Activated CD8-positive, alpha-beta memory T cell treated with anti-CD3 and anti-CD28 coated beads for 4 hours (primary cell): ENCODE measurements at places on chromosomes 6 and 20.

DNA sequence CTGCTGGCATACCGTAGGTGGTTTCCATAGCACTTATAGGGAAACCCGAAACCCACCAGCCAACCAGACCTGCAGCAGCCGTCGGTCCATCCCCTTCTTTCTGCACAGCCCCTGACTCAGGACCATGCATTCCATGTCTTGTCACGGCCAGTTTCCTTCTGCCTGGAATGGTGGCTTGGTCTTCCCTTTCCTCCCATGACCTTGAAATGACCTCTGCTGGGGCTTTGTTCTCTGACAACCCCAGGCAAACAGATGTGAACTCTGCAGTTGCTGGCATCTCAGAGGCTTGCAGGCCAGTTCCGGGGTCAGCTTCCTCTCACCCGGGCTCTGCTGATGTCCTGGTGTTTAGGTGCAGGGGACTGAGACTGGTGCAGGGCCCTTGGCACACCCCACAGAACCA lies 250.8 kb downstream of the SMOC2 start:
- DNase-seq = no peak

DNA sequence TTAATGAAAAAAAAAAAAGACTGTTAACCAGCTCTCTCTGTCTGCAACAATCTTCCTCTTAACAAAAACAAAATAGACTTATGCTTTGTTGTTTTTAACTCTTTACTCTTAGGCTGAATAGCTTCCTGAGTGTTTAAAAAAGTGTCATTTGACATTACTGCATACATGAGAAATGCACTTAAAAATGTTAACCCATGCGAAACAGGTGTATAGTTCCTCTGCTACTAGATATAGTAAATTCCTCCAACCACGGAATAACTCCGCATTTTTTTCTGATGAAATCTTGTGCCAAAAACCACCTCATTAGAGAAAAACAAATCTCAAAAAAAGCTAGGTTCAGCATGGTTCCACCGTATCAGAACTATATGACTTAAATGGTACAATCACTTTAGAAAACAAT lies 426.0 kb downstream of the ADGRB3 start:
- no peak for DNase-seq

GRCh38 chr6:123681957-123682462 lies 45.3 kb upstream of the TRDN start:
- DNase-seq = no peak

DNA sequence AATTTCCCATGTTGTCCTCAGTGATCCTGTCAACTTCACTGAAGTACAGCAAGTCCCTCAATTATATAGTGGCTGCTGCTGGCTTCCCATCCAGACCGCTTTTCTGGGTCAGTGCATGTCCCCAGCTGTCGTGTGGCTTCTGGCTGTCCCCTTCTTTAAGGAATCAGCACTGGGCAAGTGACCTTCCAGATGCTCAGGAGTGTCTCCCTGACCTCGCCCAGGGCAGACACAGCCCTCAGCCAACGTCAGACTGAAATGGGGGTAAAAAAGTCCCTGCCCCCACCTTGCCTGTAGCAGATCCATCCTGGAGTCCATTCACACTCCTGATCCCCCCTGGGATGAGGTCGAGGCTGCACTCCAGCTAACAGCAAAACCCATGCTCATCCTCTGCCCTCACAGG lies 23.7 kb downstream of the OVOL2 start:
- no peak for DNase-seq

- DNase-seq = peak; percentile 74
Observed at GRCh38 chr6:17705778-17706579, 746 bp downstream of the NUP153 start.
